ENCODE measurements at places on chromosomes 3 and 15.

GRCh38 chr15:63879995-63880394 is 46.2 kb upstream of the HERC1 start:
- no peak for DNase-seq

DNA sequence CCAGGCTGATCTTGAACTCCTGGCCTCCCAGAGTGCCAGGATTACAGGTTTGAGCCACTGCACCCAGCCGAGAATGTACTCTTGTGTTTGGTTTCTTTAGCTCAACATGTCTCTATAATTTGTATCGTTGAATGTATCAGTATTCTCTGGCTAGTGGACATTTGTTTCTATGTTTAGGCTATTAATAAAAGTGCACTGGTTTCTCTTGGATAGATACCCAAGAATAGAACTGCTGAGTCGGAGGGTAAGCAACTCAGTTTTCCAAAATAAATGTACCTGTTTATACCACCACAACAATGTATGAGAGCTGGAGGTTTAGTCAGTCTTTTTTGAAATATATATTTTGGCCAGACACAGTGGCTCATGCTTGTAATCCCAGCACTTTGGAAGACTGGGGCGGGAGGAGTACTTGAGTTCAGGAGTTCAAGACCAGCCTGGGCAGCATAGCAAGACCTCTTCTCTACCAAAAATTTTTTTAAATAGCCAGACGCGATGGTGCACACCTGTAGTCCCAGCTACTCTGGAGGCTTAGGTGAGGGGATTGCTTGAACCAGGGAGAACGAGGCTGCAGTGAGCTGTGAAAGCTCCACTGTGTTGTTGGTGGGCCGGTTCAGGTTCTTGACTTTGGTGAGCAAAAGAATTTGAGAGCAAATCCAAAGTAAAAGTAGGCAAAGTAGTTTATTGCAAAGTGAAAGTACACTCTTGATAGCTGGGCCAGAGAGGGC is 7.7 kb upstream of the IVD start:
- DNase-seq, result no peak

DNA sequence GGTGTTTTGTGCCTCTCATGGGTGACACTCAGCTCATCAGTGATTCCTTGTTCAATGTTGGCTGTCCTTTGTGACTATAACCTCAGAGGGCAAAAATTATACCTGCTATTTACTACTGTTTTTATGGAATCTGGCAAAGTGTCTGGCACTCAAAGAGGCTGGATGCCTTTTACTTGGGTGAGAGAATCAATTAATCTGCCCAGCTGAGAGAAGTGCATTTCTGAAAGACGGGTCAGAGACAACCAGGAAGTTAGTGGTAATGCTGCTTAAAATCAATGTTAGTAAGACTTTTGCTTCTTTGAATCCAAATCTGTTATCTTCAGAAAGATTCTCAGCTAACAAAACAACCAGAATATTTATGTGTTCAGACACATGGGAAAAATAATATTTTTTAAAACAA is 436.2 kb upstream of the SUCLG2 start:
- no peak for DNase-seq

GRCh38 chr3:17969985-17970568 is 227.6 kb upstream of the TBC1D5 start:
- DNase-seq, result no peak

GRCh38 chr15:89179966-89180875 is 41.2 kb downstream of the RLBP1 start:
- no peak for DNase-seq

GRCh38 chr3:154111365-154111935 is 9.7 kb upstream of the ARHGEF26 start:
- no peak for DNase-seq

DNA sequence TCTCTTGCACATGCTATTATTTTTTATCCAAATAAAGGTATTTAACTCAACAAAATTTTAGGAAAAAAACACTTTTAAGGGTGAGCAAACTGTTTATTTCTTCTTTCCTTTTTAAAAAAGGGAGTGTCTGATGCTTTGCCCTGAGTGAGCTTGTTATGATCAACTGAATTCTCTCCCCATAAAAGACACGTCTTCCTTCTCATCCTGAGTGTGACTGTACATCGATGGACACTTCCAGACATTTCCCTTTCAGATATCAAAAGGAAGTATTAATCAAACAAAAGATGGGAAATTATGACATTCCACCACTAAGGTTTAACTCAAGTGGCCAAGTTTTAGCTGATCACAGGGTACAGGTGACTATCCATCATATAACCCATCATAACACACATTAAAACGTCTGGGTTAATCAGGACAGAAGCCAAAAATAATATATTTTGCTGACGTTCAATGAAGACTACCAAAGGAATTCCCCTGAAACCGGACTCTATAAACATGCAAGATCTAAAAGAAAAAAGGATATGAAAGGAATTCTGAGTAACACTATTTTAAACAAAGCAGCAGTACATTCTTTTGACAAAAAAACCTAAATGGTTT is 354.8 kb downstream of the MECOM start:
- DNase-seq, result no peak

DNA sequence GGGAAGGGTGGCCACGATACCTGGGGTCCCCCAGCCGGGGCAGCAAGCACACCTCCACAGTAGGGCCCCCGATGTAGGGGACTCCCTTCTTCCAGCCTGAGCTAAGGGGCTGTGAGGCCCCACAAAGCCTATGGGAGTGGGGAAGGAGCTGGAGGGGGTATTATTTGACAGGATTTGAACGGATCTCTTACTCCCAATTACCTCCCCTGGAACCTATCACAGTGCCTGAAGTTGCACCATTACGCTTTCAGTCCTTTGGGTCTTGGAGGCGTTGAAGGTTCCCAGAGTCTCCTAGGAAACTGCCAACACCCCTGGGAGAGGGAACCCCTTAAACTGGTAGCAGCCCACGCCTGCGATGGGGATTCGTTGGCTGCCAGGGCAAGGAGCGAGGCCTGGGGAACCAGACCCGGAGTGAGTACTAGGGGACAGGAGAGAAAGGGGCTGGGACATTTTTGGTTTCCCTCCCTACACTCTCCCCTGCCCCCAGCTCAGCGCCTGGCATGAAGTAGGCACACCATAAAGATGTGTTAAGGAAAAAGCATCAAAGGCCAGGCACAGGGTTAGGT is 409 bp upstream of the LHFPL4 start:
- no peak for DNase-seq

- DNase-seq, result no peak
Observed at GRCh38 chr15:64386291-64386690, 1.3 kb upstream of the TRIP4 start.

DNA sequence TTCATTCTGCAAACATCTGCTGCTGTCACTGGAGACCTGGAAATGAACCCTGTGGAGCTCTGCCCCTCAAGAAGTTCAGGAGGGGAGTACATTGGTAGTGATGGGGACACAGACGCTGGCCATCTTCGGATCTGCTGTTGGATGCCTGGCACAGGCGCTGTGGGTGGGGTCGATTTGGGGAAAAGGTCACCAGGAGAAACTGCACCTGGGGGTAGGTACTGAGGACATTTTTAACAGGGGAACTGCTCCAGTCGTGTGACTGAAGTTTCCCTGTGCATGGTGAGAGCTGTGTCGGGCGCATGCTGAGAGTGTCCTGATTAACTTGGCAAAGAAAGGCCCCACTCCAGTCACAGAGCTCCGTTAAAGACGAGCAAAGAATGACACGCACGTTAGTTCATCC is 3.4 kb downstream of the UROC1 start:
- DNase-seq, result no peak

GRCh38 chr3:45123030-45123429 is 23.1 kb downstream of the CDCP1 start:
- no peak for DNase-seq

GRCh38 chr3:180617049-180617448 is 15.1 kb downstream of the TTC14 start:
- no peak for DNase-seq
